ENCODE measurements at places on chromosomes 12 and 14.

GRCh38 chr14:22232486-22232885 lies 356.5 kb downstream of the DAD1 start:
- no peak for DNase-seq

GRCh38 chr14:78308079-78308478 lies 137.9 kb downstream of the NRXN3 start:
- DNase-seq, result no peak

DNA sequence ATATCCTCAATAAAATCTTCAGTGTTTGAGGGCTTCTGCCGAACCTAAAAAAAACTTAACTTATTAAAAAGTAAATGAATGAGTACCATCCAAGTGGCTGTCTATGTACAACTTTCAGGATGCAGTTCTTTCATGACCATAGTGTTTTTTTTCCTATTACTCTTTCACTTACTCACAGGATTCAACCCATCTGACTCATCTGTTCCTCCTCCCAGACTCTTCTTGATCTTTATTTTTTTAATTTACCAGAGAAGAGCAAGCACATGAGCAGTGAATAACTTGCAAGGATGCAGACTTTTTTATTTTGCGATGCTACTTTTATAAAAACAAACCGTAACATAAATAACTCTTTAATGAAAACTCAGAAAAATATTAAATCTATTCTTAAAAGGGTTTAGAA lies 24.5 kb downstream of the RECQL start:
- DNase-seq, result peak; percentile 45

DNA sequence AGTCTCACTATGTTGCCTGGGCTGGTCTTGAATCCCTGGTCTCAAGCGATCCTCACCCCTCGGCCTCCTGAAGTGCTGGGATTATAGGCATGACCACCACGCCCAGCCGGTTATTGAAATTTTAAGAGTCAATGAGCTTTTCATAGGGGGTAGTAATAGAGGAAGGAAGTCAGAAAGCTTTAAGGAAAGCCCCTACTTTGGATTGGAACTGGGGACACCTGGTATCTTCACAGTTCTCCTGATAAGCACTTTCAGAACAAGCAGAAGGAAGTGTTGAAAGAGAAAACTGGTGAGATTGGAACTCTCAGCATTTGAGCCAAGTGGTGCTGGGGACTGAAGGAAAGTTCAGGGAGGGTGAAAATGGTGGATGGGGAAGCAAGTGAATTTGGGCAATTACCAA lies 5.1 kb downstream of the SLC4A8 start:
- DNase-seq, result no peak

GRCh38 chr14:49853572-49854375 lies 1.2 kb upstream of the NEMF start:
- DNase-seq, result peak; percentile 89

GRCh38 chr12:67698672-67699581 lies 50.4 kb downstream of the DYRK2 start:
- DNase-seq, result peak; percentile 14

DNA sequence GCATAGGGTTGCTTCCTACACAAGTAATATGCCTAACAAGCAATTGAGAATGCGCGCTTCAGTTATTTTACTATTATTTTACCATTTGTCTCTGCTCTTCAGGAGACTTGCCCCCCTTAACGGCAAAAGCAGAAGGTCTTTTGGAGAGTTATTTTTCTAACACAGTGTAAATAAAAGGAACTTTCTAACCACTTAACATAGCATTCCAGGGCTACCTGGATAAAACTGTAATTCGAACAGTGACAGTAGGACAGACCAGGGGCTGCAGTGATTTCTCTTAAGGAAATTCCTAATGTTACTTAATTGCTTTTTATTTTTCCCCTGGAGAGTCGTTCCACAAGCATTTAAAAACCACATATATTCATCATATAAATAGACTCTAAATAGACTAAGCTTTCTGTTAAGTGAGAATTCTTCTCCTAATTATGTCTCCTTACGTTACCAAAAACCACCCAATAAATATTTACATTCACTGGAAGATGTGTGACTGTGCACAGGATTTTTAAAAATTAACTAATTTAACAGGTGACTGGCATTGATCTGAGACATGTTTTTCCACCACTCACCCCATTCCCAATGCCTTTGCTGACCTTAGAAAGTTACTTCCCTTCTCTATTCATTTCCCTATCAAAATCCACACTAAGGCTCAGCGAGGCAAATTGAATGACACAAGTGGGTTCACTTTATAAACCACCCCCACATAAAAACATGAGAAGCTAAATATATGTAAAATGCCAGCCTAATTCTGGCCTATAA lies 72.4 kb downstream of the RNF34 start:
- DNase-seq, result no peak

- no peak for DNase-seq
These were observed 49.5 kb downstream of the CLMN start for GRCh38 chr14:95270203-95270602.

- DNase-seq, result peak; percentile 88
These were observed 28.1 kb downstream of the MSRB3 start for GRCh38 chr12:65306366-65307168.

GRCh38 chr14:92412912-92413311 lies 89.9 kb downstream of the SLC24A4 start:
- no peak for DNase-seq

- no peak for DNase-seq
These were observed 12.2 kb downstream of the CEP170B start for GRCh38 chr14:104877066-104877805.

- DNase-seq, result peak; percentile 35
These were observed at the start of gene RARG for GRCh38 chr12:53231921-53232645. RARG (minus strand) TSS chr12:53232209; CDS start chr12:53227545, 4,664 bp downstream.

- peak; percentile 87 for DNase-seq
These were observed 123.3 kb downstream of the KICS2 start for GRCh38 chr12:64098709-64099354.

- DNase-seq, result peak; percentile 88
These were observed 101.9 kb downstream of the GAS2L3 start for GRCh38 chr12:100675432-100675831.

- DNase-seq, result no peak
These were observed 74.4 kb upstream of the MAP1LC3B2 start for GRCh38 chr12:116484807-116485206.

DNA sequence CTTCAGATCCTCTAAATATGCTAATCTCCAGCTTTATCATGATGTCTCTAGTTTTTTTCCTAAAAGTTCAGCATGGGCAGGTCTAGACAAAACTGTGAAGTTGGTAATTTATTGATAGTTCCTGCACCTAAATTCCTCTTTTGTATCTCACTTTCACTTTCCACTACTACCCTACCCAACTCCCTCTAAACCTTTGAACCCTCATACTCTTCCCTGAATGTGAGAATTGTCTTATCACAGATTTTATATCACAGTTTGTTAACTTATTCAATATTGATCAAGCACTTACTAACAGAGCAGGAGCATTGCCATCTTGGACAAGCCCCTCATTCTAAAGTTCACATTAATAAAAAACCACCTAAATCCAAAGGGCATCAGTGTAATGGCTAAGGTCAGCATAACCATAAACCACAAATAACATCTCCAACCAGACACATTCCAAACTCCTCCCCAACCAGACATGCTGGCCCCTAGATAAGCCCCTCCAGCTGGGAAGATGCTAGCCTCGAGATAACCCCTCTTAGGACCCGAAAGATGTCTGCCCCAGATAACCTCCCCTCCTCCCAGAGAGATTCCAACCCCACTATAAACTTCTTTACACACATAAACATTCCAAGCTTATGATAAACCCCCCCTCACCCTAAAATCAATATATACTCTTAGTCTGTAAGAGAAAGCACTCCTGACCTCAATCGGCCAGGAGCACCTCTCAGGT lies 78.7 kb downstream of the FSCB start:
- DNase-seq, result no peak

DNA sequence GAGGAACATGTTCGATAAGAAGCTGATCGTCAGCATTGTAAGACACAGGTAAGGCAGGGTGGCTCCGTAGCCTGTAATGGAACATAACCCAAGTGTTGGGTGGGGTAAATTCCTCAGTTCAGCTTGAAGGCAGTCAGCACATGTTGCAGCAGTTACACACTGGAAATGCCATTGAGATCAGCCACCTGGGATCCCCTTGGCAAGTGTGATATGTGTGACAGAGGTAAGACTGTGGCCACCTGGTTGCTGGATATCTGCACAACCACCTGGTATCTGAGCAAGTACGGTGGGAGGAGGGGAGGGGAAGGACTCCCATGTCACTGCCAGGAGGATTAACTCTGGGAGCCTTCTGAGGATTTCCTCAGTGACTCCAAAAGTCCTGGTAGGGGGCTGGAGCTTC lies 158.0 kb upstream of the CAND1 start:
- DNase-seq, result no peak

GRCh38 chr14:48023881-48024280 lies 348.5 kb upstream of the MDGA2 start:
- no peak for DNase-seq

DNA sequence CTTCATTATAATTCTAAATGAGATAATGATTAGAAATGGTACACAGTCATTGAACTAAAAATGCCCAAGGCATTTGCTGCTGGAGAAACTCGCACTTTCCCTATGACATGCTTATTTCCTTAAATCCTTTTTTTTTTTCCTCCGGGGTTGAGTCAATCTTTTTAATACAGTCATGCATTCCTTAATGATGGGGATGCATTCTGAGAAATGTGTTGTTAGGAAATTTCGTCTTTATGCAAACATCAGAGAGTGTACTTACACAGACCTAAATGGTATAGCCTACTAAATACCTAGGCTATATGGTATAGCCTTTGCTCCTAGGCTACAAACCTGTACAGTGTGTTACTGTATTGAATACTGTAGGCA lies 29.8 kb upstream of the DACT1 start:
- DNase-seq, result peak; percentile 65

DNA sequence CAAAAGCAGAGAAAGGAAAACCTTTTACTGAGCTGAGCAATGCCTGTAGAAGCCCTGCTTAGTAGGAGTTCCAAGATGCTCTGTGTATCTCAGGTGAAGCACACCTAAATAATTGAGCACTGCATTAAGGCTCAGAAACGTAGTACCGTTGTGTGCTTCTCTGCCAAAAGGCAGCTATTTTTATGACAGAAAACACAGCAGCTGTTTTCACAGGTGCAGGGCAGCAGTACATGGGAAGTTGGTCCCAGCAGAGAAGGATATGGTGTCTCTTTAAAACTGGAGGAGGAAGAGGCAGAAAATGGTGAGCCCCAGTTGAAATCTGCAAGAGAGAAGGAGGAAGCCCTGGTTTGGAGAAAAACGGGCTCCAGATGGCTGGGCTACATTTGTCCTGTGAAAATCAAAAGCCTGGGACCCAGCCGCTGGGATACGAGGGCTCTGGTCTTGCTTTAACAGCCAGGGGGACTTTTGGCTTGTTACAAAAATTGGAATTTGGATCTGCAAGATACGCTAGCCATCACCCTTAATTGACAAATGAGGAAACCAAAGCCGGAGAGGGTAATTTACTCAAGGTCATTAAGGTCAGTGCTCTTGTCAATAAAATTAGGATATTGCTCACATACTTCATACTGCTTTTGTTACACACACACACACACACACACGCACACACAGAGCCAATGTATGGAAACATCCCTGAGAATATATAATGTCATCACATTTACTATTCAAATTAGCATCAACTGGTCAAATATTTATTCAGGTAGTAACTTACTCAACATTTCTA lies 27.3 kb downstream of the SPRING1 start:
- DNase-seq, result no peak

GRCh38 chr14:83624541-83624940 lies 1905.4 kb upstream of the FLRT2 start:
- DNase-seq, result no peak

DNA sequence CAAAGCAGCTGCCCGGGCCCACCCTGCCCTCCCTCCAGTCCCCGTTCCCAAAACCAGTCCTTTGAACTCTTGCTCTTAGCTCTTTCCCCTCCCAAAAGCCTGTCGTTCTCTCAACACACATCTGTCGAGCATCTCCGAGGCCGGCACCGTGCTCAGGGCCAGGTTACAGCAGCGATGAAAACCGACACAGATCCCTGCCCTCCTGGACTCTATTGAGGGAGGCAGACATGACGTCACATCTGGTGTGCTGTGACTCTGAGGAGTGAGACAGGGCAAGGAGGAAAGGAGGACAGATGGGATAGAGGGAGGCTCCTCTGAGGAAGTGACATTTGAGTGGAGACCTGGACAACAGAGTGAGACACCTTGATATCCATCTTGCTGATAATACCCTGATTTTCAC lies 34.6 kb upstream of the PWP1 start:
- DNase-seq, result no peak

DNA sequence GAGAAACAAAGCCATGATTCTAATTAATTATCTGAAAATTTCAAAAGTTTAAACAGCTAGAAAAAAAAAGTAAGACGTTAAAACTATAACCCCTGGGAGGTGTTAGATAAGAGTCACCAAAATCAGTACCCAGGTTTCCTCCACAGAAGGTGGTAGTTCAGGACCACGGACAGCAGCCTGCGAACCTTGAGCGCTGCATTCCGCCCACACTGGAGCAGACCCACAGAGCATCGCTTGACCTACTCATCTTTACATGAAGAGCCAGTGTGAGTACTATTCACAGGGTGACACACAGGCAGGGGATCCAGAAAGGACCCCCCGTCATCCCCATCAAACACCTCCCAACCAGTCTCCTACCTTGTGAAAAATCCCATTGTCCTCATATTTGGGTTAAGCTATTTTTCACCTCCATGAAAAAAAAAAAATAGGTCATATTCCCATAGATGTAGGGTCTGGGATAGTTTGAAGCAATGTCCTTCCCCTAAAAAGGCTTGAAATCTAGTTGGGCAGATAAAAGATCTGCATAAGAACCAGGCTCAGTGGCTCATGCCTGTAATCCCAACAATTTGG lies 8.8 kb upstream of the CHGA start:
- DNase-seq, result peak; percentile 27

GRCh38 chr12:121145221-121145620 lies 12.5 kb downstream of the P2RX7 start:
- DNase-seq, result peak; percentile 21

DNA sequence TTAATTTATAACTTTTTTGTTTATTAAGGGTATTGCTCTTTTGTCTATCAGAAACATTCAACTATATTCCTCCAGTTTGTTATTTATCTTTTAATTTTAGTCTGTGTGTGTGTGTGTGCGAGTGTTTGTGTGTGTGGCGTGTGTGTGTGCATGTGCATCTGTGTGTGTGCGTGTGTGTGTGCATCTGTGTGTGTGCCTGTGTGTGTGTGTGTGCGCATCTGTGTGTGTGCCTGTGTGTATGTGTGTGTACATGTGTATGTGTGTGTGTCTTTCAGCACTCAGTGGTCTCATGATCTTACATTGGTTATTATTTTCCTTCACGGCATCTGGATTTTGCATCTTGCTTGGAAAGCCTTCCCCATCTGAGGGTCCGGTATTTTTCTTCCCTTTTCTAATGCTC lies 281.1 kb upstream of the RTL1 start:
- DNase-seq, result no peak

DNA sequence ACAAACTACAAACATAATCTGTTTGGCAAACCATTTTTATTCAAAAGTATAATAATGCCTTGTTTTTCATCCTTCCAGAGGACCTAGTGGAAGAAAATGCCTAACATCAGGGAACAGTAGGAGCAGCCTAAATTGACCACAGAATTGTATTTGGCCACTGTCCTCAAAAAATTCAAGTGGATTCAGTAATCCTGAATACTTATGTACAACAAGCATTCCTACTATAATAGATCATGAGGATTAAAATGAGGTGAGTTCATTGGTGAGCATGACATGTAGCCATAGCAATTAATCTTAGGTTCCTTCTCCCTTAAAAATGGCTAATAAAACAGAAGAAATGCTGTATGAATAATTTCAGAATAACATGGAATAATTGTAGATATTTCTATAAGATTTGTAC lies 209.3 kb downstream of the DAD1 start:
- DNase-seq, result no peak

All from fibroblast of pulmonary artery (primary cell).